ENCODE measurements at places on chromosomes 7 and 10.
A peak's percentile ranks its signal among the peaks of the same experiment; 100 is the strongest.

DNA sequence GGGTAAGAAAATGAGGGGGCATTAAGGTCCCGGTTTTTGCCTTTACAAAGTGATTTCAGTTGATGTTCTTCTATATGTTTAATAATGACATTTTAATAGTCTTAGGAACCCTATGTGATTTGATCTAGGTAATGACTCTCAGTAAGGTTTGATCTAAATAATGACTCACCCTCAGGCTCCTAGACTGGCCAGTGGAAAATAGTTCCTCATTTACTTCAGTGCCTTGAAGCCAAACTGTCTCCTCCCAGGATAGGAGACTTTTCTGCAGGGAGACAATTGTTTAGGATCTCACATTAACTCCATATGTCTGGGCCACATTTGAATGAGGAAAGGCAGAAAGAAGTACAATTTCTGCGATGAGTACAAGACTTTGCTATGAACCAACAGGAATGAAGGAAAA, 1331.9 kb downstream of the XPNPEP1 start:
- DNase-seq, result no peak

DNA sequence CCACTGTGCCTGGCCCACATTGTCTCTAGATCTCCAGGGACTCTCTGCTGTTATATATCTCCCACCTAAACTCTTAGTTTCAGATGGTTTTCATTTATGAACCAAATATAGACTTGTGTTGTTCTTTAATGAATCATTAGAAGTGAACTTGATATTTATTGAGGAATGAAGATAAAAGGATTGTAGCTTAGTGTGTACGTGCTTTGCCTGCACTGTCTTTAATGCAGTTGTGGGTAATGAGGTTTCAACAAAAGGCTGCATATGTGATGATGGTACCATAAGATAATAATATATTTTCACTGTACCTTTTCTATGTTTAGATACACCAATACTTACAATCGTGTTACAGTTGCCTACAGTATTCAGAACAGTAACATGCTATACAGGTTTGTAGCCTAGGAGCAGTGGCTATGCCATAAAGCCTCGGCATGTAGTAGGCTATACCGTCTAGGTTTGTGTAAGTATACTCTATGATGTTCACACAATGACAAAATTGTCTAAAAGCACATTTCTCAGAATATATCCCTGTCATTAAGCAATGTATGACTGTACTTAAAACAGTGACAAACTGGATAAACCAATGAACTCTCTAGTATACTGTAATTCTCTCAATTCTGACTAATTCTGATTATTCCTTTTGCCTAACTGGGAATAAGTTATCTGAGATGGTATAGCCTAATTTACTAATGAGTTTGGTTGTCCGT, 25.2 kb downstream of the VCL start:
- DNase-seq, result no peak

GRCh38 chr10:29957907-29958331, 101.5 kb downstream of the JCAD start:
- DNase-seq, result no peak

GRCh38 chr10:30556189-30556588, 73.4 kb downstream of the LYZL2 start:
- DNase-seq, result no peak

- DNase-seq, result peak; percentile 59
Observed at GRCh38 chr7:42993038-42993437, 60.9 kb downstream of the MRPL32 start.

GRCh38 chr10:28410420-28411135, 107.7 kb upstream of the MPP7 start:
- no peak for DNase-seq

GRCh38 chr7:34109936-34110780, 204.8 kb downstream of the BMPER start:
- DNase-seq, result no peak

DNA sequence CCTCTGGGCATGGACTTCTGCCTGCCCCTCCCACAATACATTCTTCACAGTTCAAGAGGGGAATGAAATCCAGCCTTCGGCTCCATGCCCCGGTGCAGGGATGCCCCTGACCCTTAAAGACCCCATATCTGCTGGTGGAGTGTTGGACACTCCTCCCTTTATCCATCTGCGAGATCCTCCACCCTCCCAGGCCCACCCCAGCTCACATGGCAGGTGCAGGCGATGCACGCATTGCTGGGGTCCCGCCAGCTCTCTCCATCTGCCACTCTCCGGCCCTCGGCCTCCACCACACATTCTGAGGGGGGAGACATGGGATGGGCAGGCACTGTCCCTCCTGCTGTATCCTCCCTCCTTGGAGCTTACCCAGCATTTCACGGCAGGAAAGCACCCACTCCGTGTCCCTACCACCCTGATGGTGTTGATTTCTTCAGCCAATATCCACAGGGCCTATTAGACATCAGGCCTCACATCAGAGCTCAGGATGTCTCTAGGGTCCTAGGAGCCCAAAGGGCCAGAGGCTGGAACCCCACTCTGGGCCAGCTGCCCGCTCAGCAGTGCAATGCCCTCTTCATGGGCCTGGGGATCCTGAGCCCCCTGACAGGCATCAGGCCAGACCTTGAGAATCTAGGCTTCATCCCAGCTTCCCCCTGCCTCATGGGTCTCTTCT, 18.3 kb downstream of the ATP6V1F start:
- peak; percentile 44 for DNase-seq

All from islet precursor cell (in vitro differentiated cells).